Fibroblast of mammary gland (primary cell): ENCODE measurements at places on chromosomes 1 and 21.

DNA sequence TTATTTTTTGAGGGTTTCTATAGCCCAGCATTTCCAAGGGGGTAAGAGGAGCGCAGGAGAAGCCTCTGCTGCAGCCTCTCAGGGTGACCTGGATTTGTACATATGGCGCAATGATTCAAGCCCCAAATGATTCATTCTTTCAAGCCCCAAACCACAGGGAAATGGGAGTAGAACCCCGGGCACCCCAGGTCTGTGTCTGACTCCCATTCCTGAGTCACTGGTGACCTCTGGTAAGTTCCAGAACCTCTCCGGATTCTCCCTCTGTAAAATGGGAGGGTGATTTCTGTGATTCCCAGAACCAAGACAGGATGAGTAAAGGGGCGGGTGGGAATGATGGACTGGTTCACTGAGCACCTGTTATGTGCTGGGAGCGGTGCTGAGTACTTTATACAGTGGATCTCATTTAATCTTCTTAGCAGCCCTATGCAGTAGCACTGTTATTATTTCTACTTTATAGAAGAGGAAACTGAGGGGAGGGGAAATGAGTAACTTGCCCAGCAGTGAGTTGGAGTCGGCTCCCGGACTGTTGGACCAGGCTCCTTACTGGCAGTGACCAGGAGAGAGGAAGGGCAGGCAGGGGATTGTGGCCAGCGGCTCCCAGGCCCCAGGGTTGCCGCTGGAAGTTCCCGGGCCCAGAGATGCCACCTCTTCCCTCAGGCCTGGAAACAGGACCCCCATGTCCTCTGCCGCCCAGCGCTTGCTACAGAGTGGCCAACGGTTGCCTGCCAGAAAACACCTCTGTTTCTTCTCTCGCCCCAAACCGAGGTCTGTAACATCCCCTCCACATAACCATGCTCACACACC is 20.3 kb upstream of the SLC26A9 start:
- peak; percentile 96 for DNase-seq

DNA sequence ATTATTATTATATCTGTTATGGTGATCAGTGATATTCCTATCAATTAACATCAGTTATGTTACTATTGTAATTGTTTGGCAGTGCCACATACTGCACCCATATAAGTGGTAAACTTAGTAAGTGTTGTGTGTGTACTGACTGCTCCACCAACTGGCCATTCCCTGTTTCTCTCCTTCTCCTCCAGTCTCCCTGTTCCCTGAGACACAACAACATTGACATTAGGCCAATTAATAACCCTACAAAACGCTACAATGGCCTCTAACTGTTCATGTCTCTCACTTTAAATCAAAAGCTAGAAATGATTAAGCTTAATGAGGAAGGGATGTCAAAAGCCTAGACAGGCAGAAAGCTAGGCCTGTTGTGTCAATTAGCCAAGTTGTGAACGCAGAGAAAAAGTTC is 6.6 kb upstream of the THRAP3 start:
- DNase-seq, result peak; percentile 55

DNA sequence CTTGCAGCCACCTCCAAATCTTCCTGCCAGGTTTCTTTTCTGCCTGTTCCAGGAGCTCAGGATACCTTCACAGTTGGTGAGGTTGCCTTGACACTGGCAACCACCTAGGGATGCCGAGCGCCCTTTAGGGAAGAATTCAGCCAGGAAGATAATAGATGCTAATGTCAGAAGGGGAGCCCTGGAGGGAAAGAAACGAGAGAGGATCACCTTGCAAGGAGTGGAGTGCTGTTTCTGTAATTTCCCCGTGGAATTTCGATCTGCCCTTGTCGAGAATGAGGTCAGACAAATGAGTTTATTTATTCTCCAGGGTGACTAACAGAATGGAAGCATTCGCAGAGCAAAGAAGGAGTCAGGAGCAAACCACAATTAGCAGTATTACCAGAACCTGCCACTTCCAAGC is 315.8 kb upstream of the KAZN start:
- peak; percentile 5 for DNase-seq

DNA sequence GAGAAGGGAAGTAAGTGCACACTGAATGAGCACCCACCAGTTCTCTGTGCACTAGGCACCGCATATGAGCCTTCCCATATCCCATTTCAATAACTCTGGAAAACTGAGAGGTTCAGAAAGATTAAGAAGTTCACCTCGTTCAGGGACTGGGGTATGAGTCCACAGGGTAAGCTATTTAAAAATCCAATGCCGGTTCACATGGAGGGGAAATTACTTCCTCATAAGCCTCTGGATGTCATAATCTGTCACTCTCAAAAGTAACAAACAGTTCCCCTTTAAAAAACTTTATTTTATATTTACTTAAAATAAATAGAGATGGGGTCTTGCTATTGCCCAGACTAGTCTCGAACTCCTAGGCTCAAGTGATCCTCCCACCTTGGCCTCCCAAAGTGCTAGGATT is 1.9 kb downstream of the OR2B11 start:
- no peak for DNase-seq

- DNase-seq, result no peak
These were observed 321.7 kb downstream of the HHAT start for GRCh38 chr1:210650403-210650802.

DNA sequence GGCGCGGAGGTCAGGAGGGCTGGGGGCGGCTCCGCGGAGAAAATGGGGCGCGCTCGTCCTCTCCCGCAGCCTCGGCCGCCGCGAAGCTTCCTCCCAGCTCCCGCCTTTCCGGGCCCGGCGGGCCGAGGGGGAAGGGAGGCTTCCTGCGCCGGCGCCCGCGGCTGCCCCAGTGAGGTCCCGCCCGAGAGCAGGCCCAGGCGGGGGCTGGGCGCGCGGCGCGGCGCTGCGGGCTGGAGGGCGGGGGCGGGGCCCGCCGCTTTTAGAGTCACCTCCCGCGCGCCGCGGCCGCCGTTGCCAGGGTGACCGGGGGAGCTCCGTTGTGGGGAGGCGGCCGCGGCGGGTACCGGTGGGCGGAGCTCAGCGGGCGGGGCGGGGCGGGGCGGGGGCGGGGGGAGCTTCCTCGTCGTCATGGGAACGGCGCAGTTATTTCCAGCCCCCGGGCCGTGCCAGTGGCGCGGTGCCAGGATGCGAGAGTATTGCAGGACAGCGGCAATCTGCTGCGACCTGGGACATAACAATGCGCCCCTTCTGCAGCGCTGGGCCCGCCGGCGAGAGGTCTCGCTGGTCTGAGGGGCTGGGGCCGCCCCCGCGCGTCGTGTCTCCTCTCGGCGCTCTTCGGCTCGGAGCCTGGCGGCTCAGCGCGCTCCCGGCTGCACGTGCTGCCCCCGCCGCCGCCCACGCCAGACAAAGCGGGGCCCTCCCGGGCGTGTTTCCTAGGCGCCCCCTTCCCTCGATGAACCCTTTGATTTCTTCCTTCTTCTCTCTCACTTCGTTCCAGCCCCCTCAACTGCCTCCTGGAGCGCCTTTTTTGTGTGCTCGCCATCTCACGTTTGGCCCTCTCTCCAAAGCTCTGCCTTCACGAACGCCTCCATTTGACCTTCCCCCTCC is 16.9 kb downstream of the IER5 start:
- peak; percentile 82 for DNase-seq

DNA sequence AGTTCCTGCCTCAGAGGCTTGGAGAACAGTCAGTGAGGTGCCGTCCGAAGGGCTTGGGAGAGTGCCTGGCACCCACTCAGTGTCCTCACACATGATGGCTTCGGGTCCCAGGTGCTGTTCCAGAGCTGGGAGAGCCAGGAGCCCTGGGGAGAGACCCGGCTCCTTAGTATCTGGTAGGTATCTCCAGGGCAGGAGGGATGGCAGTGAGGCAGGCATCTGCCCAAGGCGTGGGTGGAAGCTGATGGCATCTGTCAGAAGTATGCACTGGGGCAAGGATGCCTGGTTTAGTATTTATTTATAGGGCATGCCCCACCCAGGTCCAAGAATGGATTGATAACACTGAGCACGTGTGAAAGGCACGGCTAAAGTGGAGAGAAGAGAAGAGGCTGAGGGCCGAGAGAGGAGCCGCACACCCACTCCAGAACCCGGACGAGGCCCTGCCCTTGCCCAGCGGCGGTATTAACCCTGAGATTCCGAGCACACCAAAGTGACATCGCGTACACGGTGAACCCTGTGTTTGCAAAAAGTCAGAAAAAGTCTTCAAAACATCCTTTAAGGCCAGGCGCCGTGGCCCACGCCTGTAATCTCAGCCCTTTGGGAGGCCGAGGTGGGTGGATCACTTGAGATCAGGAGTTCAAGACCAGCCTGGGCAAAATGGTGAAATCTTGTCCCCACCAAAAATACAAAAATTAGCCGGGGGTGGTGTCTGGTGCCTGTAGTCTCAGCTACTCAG is 2.4 kb downstream of the TP73 start:
- no peak for DNase-seq

- DNase-seq, result peak; percentile 73
These were observed 64.0 kb downstream of the ADARB1 start for GRCh38 chr21:45138199-45139002.

- peak; percentile 82 for DNase-seq
These were observed 18.3 kb upstream of the KCNE1 start for GRCh38 chr21:34530261-34530660.

DNA sequence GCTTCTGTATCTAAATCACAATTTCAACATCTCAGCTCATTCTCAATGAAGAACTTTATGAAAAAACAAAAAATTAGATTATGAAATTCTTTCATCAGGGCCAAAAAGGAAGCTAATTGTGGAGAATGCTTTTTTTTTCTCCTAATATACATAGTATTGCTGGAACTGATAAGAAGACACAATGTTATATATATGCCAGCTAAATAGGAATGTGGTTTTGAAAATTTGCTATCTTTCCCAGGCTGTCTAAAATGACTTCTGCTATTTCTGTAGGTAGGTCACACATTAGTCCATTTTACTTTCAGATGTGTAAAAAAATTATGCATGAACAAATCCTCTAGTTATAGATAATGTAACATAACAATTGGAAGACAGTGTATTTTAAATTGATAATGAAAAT is 732.9 kb downstream of the RWDD3 start:
- DNase-seq, result no peak

- DNase-seq, result no peak
These were observed 6.0 kb upstream of the LIN28A start for GRCh38 chr1:26404641-26405040.

GRCh38 chr1:34645109-34645688 is 109.6 kb upstream of the GJB5 start:
- DNase-seq, result no peak

GRCh38 chr1:173017792-173018191 is 32.9 kb downstream of the TNFSF18 start:
- DNase-seq, result no peak

- DNase-seq, result no peak
These were observed 43.6 kb downstream of the GNB1 start for GRCh38 chr1:1847061-1847850.
